Pulmonary artery endothelial cell (primary cell): ENCODE measurements at places on chromosomes 11 and 22.
A peak's percentile ranks its signal among the peaks of the same experiment; 100 is the strongest.

GRCh38 chr11:46133119-46133518 is 11.9 kb upstream of the PHF21A start:
- DNase-seq: no peak

DNA sequence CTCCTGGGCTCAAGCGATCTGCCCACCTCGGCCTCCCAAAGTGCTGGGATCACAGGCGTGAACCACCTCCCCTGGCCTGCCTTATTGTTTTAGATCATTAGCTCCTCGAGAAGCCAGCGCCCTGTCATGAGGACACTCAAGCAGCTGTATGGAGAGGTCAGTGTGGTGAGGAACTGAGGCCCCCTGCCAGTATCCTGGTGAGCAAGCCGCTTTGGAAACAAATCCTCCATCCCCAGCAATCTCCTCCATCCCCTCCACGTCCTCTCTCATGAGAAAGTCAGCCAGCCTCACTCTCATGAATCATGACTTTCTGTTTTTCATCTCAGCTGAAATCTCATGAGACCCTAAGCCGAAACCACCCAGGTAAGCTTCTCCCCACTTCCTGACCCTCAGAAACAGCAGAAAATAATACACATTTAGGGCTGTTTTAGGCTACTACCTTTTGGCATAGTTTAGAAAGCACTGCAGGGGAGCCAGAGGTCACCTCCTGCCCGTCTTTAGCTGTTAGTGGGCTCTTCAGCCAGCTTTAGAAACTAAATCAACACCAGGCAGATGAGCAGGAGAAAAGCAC is 56.0 kb downstream of the CTTN start:
- DNase-seq: no peak

DNA sequence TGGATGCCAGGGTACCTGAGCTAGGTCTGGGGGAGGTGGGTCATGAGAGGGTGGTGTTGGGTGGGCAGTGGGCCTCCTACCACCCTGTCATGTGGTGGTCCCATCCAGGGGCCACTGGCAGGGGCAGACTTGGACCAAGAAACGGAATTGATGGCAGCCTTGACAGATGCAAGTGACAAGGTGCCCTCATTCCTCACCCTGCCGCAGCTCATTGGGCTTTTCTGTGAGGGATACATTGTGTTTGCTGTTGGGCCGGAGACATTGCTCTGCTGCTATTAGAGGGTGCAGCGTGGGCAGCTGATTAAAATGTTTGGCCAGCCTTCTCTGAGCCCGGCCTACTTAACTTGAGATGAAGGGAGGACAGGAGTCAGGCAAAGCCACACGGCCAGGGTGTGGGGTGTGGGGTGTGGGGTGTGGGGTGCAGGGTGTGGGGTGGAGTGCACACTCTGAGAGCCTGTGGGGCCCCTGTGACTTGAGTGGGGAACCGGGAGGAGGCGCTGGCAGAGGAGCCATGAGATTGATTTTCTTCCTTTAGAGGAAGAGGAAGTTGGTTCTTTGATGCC is 351.5 kb downstream of the TBC1D22A start:
- no peak for DNase-seq

DNA sequence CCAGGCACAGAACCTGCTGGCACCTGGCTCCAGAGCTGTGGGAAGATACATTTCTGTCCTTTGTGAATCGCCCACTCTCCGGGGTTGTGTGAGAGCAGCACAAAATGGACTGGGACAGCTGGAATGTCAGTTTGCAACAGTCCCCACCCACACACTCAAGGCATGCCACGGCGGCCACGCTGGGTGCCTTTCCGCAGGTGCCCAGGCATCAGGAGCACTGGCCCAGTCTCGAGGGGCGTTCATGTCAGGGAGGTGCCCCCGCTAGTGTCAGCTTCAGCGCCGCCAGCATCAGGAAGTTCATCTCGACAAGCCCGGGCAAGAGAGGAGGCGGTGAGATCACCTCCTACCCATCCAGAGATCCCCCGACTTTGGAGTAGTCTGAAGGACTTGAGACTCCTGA is 2.1 kb downstream of the TP53AIP1 start:
- no peak for DNase-seq

DNA sequence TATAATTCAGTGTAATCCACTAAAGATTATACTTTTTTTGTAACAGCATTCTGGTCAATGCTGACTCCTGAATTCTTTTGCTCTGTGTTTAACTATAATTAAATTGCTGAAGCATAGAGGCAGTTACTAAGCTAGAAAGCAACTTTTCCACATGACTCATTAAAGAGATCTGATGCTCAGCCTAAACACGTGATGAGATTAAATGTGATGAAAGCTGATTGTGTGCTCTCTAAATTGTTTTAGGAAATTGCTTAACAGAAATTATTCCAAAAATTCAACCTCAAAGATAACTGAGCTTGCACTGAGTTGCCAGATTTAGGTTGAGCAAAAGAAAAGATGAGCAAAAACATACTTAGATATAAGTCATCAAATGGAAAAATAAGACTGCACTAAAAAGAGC is 1033.6 kb downstream of the FAM181B start:
- no peak for DNase-seq

GRCh38 chr11:46345881-46346484 is 1.3 kb upstream of the DGKZ start:
- no peak for DNase-seq

DNA sequence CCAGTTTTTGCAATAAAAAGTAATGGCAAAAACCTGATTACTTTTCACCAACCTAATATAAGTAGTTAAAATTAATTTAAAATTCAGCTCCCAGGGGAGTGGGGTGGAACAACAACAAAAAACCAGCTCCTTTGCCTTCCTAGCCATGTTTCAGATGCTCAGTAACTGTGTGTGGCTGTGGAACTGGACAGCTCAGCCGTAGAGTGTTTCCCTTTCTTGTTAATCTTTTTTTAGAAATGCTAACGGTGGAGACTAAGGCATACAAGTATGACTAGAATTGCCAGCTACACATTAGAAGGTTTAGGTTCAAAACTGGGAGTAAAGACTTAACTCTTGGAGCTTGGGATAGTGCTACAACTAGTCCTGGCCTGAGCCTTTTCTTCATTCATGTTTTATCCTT is 45.0 kb downstream of the PPP6R3 start:
- DNase-seq: no peak

DNA sequence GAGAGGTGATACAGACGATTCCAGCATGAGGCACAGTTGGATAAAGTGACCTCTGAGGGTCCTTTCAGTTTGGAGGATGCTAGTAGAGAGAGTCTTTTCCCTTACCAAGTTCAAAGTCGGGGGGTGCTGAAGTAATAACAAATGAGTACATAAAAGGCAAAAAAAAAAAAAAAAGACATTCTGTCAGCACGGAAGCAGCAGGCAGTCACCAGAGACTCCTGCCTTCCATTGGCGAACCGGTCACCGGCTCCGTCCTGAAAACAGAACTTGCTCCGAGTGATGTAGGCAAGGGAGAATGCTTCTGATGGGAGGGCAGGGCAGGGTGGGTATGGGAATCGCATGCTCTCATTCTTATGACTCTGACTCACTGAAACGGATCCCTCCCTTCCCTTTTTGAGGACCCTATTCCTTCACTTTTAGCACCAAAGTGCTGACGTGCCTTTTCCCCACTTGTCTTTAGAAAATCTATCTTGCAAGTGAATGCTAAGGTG is 65.9 kb downstream of the PRR5L start:
- DNase-seq: no peak

DNA sequence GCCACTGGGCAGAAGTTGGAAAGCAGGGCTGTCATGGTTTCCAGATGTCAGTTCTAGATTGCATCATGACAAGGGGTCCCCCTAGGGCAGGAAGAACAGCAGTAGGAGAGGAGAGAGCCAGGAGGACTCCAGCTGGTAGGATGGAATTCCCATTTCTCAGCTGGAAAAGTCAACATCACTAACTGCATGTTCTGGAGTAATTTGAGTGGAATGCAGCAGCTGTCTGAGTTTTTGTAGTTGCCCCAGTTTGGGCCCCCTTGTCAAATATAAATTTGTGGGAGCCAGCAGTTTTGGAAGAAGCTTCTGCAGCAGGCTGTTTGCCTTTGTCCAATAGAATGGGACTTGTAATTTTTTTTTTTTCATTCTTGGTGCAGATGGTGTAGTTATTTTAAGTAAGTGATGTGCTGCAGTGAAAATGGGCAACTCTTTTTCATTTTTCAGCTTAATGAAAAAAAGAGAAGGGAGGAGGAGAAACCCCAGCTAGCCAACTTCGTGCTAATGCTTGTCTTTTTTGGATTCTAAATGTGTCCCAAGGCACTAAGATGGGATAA is 86.9 kb downstream of the LDLRAD3 start:
- no peak for DNase-seq

DNA sequence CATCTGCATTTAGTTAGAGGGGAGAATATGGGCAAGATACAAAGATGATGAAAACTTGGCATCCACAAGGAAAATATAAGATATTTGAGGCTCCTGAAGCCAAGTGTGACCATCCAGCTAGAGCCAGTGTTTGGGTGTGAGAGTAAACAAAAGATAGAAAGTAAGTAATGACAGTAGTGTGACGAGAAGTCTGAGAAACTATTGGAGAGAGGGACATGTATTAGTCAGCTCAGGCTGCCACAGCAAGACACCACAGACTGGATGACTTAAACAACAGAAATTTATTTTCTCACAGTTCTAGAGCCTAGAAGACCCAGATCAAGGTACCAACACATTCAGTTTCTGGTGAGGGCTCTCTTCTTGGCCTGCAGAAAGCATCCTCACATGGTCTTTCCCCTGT is 6.4 kb upstream of the CCKBR start:
- DNase-seq: no peak

DNA sequence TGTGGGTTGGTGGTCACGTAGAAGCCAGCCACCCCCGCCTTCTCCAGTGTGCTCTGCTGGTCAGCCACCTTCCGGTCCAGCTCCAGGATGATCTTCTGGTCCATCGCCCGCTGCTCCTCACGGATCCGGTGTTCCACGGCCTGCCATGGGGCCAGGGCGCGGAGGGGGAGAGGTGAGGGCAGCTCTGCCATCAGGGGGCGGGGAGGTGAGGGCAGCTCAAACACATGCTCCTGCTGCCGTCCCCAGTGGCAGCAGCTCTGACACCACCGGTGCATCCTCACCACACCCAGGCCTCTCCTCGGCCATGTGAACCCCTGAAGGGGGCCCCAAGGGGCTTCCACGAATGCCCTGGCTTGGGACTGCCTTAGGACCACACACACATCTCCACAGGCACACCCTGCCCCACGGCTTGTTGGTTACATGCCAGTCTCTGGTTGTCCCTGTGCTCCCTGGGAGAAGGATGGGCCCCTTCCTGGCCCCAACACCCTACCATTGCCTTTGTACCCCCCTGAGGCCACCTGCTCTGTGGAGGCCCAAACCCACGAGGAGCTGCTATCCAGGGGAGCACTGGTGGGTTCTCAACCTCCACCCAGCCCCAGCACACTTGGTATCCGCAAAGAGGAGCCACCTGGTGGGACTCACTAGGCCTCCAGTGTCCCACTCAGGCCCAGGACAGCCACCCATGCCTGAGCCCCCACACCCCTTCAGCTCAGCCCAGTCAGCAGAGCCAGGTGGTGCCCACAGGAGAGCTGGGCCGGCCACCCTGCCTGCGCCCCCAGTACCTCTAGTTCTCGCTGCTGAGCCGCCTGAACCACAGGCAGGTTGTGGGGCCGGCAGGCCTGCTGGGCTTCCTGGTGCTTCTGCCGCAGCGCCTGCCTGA is 4.3 kb downstream of the DGCR6L start:
- no peak for DNase-seq

GRCh38 chr11:32033491-32033890 is 57.4 kb upstream of the RCN1 start:
- DNase-seq: no peak

- DNase-seq: no peak
Measured at GRCh38 chr22:18032455-18033101, 8.2 kb upstream of the MICAL3 start.

GRCh38 chr11:102757823-102758549 is 22.4 kb downstream of the MMP10 start:
- DNase-seq: peak; percentile 78

DNA sequence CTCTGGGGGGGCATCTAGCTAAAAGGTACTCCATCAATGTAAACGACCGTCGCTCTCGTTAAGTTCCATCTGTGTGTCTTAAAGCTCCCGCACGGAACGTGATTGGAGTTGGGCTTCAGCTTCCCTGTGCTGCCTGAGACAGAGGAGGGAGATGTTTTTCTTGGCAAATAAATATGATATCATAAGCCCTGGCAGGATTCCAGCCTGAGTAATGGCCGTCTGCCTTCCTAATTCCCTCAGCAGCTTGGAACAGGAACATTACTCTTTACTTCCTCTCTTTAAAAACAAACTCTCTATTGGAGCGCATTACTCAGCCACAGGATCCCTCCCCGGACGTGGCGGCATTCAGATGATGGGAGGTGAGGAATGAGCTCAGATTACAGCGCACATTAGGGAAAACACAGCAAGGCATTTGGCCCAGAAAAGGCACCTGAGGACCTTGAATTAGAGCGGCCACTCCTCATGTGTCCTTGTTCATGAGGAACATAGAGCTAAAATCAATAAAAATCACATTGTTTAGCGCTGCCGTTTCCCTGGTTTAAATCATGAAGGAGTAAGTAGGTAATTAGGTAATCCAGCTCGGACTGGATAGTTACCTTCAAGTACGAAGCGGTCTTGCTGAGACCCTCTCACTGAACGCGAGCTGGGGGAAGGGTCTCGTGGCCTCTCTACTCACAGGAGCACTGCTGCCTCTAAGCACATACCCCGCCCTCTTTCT is 230.4 kb downstream of the ST3GAL4 start:
- peak; percentile 87 for DNase-seq

GRCh38 chr11:124446916-124447315 is 1.4 kb upstream of the OR8B8 start:
- DNase-seq: no peak

GRCh38 chr11:117488996-117489952 is 161.6 kb downstream of the CEP164 start:
- DNase-seq: no peak

DNA sequence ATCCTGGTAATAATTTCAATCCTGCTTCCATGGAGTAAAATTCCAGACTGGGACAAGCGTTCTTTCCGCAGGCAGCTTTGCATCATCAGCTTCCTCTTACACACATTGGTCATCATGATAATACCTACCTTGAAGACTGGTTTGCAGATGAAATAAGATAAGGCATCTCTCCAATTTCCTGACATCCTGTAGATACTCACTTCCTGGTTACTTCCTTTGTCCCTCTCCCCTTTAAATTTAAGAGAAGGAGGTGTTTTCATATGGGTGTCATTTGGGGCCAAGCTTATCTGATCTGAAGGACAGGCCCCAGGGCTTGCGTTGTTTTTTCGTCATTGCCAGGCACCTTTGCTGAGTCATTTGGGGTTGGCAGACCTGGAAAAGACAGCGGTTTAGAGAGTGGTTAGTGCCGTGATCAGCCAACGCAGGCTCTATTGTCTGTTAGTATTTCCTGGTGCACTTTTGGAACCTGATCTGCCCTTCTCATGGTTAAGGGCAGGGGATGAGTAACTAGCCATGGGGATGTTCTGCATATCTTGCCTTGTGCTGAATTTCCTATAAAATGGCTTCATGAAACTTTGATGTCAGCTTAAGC is 24.1 kb downstream of the GRAMD1B start:
- no peak for DNase-seq

DNA sequence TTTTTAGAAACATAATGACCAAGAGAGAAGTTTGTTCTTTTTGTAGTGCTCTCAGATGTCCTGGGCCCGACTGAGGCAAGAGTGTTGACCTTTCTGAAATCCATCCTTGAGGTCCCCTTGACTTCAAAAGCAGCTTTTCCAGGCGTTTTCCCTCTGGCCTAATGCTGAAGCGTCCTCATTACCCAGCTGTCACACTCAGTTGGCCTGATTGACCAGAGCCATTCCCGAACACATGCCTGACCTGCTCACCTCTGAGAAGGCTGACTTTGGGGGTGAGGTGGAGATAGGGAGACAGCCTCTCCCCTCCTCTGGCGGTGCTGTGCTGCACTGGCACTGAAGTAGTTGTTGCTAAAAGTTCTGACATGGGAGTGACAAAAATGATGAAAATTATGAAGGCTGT is 66.9 kb downstream of the ALX4 start:
- no peak for DNase-seq

- DNase-seq: no peak
Measured at GRCh38 chr11:68140496-68141245, 19.5 kb upstream of the CHKA start.
